Activated CD4-positive, alpha-beta T cell treated with anti-CD3 and anti-CD28 coated beads, Interleukin-2, amount 10 ng/mL, durations not matched to agents 24 days and 14 days (primary cell): ENCODE measurements at places on chromosomes 4 and X.
A peak's percentile ranks its signal among the peaks of the same experiment; 100 is the strongest.

- DNase-seq: no peak
Observed at GRCh38 chrX:111360839-111361238, 51.2 kb downstream of the DCX start.

DNA sequence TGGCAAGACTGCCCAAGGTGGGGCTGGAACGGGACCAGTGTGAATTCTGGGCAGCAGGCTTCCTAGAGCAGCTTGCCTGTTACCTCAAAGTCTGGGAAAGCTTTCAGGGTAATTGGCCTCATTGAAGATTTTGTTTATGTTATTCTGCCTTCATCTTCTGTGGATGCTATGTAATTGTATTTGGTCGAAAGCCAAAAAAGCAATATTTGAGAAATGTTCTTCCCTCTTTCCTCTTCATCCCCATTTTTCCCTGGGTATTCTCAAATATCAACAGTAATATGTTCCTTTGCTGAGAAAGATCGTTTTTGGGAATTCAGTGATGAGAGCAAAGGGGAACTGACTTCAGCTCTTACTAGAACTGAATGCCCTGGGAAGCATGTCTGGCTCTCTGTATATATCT lies 12.9 kb downstream of the TMEM131L start:
- DNase-seq: no peak

DNA sequence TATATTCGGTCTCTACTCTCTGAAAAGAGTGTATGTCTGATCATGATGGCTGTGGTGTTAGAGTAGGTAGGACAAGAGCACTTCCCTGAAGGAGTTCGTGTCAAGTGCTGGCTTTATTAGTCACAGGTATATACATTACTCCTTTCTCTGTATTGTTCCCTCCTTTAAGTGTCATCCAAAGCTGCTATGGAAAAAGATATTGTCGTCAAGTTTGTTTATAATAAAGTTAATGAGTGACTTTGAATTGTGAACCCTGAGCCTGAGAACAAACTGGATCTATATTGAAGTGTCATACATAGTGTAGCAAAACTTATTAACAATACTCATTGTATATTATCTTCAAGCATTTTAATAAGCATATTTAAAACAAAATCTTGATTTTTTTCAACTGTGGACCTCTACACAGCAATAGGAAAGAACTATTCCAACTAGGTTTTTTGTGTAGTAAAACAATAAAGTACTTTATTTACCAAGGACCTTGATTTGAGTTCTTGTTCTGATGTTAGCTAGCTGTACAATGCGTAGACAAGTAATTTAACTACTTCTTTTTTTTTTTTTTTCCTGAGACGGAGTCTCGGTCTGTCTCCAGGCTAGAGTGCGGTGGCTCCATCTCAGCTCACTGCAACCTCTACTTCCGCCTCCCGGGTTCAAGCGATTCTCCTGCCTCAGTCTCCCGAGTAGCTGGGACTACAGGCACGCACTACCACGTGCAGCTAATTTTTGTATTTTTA lies 177.7 kb downstream of the RAPGEF2 start:
- DNase-seq: no peak

DNA sequence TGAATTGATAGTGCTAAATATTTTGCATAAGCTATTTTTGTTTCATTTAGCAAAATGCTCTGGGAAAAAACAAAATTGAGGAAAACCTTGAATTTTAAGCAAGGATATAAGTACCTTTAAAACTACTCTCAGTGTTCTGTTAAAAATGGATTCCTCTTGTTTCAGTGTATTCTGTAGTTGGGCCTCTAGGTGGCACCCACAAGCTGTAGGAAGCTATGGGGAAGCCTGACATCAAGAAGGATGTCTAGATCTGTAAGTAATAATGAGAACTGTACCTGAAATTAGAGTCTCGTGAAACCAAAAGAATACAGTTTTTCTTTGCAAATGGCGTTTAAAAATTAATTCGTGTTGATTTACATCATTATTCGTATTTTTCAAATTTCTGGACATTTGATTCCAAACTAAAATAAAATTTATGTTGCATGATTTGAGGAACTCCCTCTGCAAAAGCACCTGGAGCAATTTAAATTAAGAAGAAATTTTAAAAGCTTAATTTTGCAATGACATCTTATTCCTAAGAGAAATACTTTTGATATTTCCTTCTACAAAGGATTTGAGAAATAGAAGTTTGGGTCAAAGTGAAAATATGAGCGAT lies 51.2 kb downstream of the TMPRSS11E start:
- DNase-seq: peak; percentile 87

DNA sequence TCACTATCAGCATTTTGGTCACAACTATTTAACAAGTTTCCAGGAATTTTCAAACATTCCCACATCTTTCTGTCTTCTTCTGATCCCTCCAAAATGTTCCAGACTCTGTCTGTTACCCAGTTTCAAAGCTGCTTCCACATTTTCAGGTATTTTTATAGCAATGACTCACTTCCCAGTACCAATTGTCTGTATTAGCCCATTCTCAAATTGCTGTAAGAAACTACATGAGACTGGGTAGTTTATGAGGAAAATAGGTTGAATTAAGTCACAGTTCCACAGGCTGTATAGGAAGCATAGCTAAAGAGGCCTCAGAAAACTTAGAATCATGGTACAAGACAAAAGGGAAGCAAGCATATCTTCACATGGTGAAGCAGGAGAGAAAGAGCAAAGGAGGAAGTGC lies 475.0 kb upstream of the PCDH7 start:
- no peak for DNase-seq

DNA sequence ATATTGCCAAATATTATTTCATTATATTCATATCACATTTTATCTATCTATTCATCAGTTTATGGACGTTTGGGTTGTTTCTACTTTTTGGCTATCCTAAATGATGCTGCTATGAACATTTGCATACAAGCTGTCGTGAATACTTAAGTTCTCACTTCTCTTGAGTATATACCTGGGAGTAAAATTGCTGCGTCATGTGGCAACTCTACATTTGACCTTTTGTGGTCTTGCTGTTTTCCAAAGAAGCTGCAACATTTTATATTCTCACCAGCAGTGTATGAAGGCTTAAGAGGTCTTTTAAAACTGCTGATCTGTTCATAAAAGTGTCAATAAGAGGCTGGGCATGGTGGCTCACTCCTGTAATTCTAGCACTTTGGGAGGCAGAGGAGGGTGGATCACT lies 5.8 kb downstream of the PYURF start:
- no peak for DNase-seq

- no peak for DNase-seq
Observed at GRCh38 chr4:175641024-175641423, 171.0 kb downstream of the GPM6A start.

DNA sequence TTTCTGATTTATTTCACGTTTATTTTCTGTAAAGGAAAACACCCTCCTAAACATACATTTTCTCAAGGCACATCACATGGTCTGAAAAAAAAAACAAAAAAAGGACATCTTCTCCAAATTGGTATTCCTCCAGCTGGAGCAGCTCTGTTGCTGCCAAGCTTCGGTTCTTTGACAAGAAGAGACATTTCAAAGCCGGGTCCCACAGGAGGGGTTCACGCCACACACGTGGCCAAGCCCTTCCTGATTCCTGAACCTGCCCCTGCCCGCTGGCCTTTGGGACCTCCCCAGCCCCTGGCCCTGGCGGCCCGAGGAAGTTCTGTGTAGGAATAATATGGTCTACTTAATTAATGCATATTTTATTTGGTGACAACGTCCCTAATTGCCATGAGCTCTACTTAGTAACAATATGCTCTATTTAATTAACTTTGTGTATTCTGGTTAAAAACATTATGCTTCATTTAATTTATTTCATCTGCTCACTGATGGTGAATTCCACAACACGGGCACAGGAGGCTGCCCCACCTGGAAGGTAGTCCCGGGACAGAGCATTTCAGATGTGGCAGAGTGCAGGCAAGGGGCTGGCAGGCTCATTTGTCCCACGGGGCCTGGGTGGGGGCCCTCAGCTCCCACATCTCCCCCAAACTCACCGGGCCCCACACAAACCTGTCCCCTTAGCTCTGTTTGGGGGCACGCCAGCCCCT lies 5.4 kb upstream of the RGS12 start:
- DNase-seq: no peak

DNA sequence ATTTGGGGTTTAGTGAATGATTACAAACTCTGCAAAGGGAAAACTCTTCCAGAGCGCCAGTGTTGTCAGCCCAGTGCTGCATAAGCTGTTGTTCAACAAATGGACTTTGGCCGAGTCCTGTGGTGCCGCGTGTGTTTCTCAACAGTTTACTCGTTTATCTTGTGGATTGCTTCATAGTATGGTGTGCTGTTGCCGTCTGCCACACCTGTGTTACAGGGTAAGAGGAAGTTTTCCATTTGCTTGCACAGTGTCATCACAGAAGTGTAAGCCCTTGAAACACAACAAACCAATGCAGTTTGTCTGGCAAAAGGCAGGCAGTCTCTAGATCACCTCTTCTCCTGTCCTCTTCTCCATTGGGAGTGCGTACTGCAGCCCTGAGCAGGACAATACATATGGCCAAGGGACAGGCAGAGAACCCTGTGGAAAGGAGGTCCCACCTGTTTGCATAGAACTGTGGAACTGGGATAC lies 66.3 kb downstream of the DCUN1D4 start:
- DNase-seq: no peak
